Stimulated activated CD4-positive, alpha-beta T cell treated with anti-CD3 and anti-CD28 coated beads, Interleukin-4, amount 100 ng/mL, for 24 hours (primary cell): ENCODE measurements at places on chromosomes 7 and 10.

GRCh38 chr7:118184565-118184940 lies 589 bp downstream of the LSM8 start:
- no peak for DNase-seq

DNA sequence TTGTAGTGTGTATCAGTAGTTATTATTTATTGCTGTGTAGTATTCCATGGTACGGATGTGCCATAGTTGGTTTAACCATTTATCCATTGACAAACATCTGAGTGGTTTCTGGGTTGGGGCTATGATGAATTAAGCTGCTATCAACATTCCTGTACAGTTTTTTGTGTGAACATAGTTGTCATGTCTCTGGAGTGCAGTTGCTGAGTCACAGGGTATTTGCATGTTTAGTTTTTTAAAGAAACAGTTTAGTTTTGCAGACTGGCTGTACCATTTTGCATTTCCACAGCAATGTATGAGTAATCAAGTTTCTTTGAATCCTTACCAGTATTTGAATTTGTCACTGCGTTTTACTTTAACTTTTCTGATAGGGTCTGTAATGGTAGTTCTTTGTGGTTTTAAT lies 516.7 kb upstream of the CELF2 start:
- no peak for DNase-seq

- DNase-seq = no peak
These were observed 264.0 kb downstream of the ARL4A start for GRCh38 chr7:12951397-12951801.

DNA sequence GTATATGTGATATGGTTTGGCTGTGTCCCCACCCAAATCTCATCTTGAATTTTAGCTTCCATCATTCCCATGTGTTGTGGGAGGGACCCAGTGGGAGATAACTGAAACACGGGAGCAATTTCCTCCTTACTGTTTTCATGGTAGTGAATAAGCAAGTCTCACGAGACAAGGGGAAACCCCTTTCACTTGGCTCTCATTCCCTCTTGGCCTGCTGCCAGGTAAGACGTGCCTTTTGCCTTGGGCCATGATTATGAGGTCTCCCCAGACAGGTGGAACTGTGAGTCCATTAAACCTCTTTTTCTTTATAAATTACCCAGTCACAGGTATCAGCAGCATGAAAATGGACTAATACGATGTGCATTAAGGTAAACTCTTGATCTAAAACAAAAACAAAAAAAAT lies 357.1 kb upstream of the AOAH start:
- peak; percentile 52 for DNase-seq
